ENCODE measurements at places on chromosomes 6 and 20. TPM values are rescaled to one million over a fixed set of nuclear protein-coding genes. Genes with fewer than 3 reads are reported as not detected.

SIRPG gene
- total RNA-seq: not detected

ANGPT4 gene
- total RNA-seq: 0.39 TPM

SCRT2 gene
- 0.66 TPM for total RNA-seq

MED20 gene
- 23.3 TPM for total RNA-seq

TSHZ2 gene
- 33.0 TPM for total RNA-seq

SPTLC3 gene
- total RNA-seq: 53.6 TPM

EFCAB8 gene
- total RNA-seq: 0.10 TPM

SLC17A3 gene
- total RNA-seq: not detected

SLC22A2 gene
- total RNA-seq: 39.2 TPM

PAK5 gene
- 7.5 TPM for total RNA-seq

DUSP15 gene
- 7.8 TPM for total RNA-seq

SLC16A10 gene
- total RNA-seq: 15.2 TPM

STXBP5 gene
- total RNA-seq: 20.4 TPM

C6orf52 gene
- 0.99 TPM for total RNA-seq

SMLR1 gene
- not detected for total RNA-seq

TAGAP gene
- 7.7 TPM for total RNA-seq

RIPOR3 gene
- 4.7 TPM for total RNA-seq

PCED1A gene
- 15.7 TPM for total RNA-seq

JPH2 gene
- 2.5 TPM for total RNA-seq

SAMD5 gene
- 9.2 TPM for total RNA-seq

CNKSR3 gene
- total RNA-seq: 17.0 TPM

POU5F1 gene
- 0.59 TPM for total RNA-seq

TLDC2 gene
- total RNA-seq: 0.28 TPM

TRIM10 gene
- 0.94 TPM for total RNA-seq

BMP6 gene
- total RNA-seq: 93.3 TPM

SLCO4A1 gene
- total RNA-seq: 2.8 TPM

SYNE1 gene
- total RNA-seq: 201 TPM

DDO gene
- total RNA-seq: 0.44 TPM

MYH7B gene
- total RNA-seq: 0.89 TPM

GPX5 gene
- not detected for total RNA-seq

NTSR1 gene
- 2.6 TPM for total RNA-seq

SLC17A9 gene
- 0.69 TPM for total RNA-seq

LYRM4 gene
- 18.3 TPM for total RNA-seq

PRR18 gene
- total RNA-seq: 5.3 TPM

PSORS1C1 gene
- 0.99 TPM for total RNA-seq

KHDC1L gene
- total RNA-seq: not detected

SGK2 gene
- 20.7 TPM for total RNA-seq

ADAM33 gene
- 21.1 TPM for total RNA-seq

BTN1A1 gene
- 0.11 TPM for total RNA-seq

OPRL1 gene
- total RNA-seq: 13.9 TPM

PRDM13 gene
- 1.7 TPM for total RNA-seq

AGER gene
- total RNA-seq: 0.79 TPM

BNIP5 gene
- 0.06 TPM for total RNA-seq

HSPA12B gene
- total RNA-seq: 14.8 TPM

IPCEF1 gene
- total RNA-seq: 9.4 TPM

SYNDIG1 gene
- 26.2 TPM for total RNA-seq

DLK2 gene
- total RNA-seq: 4.1 TPM

RUNX2 gene
- total RNA-seq: 2.8 TPM

PI3 gene
- total RNA-seq: not detected

ENPP5 gene
- 14.2 TPM for total RNA-seq

CYP21A2 gene
- total RNA-seq: 0.30 TPM

FOXQ1 gene
- 3.4 TPM for total RNA-seq

PI16 gene
- total RNA-seq: 29.9 TPM

CDSN gene
- not detected for total RNA-seq
